ENCODE measurements at places on chromosomes 2 and 18.

DNA sequence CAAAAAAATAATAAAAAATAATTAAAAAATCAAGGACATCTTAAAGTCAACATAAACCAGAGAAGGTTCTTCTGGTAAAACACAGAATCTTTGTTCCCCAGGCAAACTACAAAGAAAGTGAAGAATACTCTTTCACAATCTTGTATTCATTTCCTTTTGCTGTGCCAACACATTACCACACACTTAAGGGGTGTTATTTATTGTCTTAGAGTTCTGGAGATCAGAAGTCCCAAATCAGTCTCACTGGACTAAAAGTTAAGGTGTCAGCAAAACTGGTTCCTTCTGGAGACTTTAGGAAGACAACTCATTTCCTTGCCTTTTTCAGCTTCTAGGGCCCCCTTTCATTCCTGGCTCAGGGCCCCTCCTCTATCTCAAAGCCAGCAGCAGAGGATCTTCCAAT lies 12.2 kb upstream of the CAB39 start:
- no peak for DNase-seq

DNA sequence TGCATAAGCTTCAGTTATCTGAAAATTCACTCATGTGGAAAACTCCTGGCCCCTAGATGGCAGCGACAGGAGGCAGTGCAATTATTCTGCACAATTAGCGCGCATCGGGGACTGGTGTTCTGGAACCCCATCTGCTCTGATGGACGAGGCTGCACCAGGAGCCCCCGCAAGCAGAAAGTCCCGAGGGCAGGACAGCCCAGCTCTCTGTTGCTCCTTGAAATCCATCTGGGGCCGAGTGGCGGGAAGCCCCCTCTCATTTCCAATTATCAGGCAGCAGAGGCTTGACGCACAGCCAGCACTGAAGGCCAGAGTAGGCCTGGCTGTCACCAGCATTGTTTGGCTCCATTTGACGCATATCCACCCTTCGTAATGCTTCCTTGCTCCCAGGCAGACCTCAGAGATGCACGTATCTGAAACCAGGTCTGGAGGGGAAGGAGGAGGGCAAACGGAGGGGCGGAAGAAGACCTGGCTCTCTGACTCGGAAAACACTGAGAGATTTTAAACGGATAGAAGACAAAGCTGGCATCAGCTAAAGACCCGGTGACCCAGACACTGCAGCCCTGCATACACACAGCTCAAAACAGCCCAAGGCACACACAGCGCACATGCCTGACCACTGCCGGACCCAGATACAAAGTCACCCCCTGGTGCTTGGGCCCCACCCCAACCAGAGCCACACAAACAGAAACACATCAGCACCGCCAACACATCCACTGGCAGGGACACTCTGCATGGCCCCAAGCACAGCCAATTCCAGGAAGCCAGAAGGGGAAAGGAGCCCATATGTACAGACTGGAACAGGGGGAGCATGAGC lies 69.8 kb downstream of the TNS1 start:
- DNase-seq = no peak

DNA sequence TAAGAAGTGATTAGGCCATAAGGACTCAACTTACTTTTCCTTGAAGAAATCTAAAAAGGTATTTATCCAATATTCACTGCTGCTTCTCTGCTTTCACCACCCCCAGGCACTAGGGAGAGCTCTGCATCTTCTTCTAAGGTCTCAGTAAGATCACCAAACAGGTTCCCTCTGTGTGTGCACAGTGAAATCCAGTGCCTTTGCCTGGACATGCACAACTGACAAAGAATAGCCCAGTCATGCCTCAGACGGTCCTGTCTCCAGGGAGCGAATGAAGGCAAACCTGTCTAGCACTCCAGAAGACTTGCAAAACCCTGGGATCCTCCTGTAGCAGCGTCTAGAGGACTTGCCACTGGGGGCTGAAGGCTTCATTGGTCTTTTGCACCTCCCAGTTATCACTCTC lies 344.5 kb upstream of the LRATD1 start:
- no peak for DNase-seq

GRCh38 chr2:60745761-60746160 lies 10.3 kb upstream of the PAPOLG start:
- no peak for DNase-seq

- no peak for DNase-seq
Observed at GRCh38 chr2:55430211-55430975, 10.7 kb upstream of the CCDC88A start.

Data from activated CD4-positive, alpha-beta T cell treated with anti-CD3 and anti-CD28 coated beads, Interleukin-2, Interleukin-4, amounts not matched to agents 100 ng/mL and 50 ng/mL, durations not matched to agents 16 hours and 8 hours (primary cell).